ENCODE measurements at places on chromosomes 7 and 10. TPM values are rescaled to one million over a fixed set of nuclear protein-coding genes. Genes with fewer than 3 reads are reported as not detected.
A peak's percentile ranks its signal among the peaks of the same experiment; 100 is the strongest.

DNA sequence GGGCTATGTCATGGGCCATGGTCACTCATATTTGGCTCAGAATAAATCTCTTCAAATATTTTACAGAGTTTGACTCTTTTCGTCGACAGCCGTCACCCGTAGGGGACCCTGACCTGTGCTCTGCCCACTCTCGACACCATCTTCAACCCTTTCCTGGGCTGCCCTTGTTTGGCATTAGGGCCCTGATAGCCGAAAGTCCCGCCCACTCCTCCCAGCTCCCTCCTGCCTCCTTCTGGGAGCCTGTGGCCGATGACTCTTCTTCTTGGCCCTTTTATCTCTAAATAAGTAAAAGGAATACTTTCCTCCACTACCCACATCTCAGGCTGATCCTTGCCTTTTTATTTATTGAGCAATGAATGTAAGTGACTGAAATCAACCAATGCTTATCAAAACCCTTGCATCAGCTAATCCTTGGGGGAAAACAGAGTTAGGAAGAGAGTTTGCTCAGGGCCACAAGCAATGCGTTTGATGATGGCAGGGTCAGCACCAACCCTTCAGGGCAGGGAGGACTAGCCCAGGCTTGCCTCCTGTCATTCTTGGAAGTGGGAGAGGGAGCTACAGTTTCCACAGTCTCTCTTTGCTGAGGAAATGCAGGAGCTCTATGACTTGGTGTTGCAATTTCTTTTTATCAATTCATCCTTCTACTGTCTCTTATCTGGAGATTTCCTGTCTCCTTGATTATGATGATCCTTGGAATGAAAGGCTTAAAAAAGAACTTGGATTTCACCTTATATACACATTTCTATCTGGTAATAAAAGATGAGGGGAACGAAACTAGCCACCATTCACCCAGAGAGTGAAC is 218.2 kb upstream of the PODXL start:
- H3K27me3 ChIP-seq, result no peaks in the 10 kb centered on the region
- no peaks in the 10 kb centered on the region for H3K36me3 ChIP-seq
- no peaks in the 10 kb centered on the region for H3K4me1 ChIP-seq
- no peak for DNase-seq

GRCh38 chr7:157873664-157874063 is 536.9 kb downstream of the DNAJB6 start:
- no peaks in the 10 kb centered on the region for H3K36me3 ChIP-seq
- no peak overlapping the region for H3K27ac ChIP-seq
- H3K4me1 ChIP-seq, result peaks cover 8% of the 10 kb centered on the region
- no peak overlapping the region for H3K4me3 ChIP-seq

DNA sequence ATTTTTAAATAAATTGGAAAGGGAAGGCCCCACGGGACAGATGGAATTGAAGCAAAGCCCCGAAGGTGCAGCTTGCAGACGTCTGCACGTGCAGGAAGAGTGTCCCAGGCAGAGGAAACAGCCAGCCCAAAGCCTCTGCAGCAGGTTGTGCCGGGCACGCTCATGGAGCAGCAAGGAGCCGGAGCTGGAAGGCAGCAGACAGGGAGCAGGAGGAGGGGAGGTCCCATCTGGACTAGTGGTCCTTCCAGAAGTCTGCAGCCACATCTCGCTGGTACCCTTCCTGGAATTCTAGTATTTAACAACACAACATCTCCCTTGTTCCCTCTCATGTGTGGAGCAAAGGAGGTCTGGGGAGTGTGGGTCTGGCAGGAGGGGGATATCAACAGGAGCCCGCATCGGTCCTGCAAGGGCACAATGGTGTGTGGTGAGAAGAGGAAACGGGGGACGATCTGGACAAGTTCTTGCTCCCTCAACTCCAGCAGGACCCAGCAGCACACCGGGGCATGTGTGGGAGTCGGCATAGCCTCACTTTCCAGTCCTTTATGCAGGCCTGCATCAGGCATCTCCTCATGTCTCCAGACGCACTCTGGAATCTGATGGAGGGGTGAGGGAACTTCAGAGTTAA is 169.3 kb downstream of the GRID1 start:
- H3K36me3 ChIP-seq, result no peaks in the 10 kb centered on the region
- H3K4me3 ChIP-seq, result no peak overlapping the region
- no peak overlapping the region for H3K27ac ChIP-seq
- H3K4me1 ChIP-seq, result no peaks in the 10 kb centered on the region

DNA sequence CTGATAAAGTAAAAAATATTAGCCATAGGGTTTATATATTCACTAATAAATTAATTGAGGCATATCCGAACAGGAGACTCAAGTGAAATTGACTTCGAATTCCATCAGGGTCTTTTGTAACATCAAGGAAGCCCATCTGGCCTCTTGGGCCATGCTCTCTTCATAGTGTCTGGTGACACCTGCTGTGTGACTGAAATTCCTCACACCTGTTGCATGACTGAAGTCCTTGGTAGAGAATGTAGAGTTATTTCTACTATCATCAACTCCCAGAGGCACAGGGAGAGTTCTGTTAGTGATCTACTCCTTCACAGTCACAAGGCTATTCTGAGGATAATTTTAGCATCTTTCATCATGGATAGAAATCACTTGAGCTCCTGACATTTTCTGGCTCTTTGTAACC is 138.3 kb upstream of the LSM8 start:
- H3K27ac ChIP-seq, result no peak overlapping the region
- no peak overlapping the region for H3K4me3 ChIP-seq
- no peak for DNase-seq
- H3K36me3 ChIP-seq, result no peaks in the 10 kb centered on the region
- H3K4me1 ChIP-seq, result no peaks in the 10 kb centered on the region

DNA sequence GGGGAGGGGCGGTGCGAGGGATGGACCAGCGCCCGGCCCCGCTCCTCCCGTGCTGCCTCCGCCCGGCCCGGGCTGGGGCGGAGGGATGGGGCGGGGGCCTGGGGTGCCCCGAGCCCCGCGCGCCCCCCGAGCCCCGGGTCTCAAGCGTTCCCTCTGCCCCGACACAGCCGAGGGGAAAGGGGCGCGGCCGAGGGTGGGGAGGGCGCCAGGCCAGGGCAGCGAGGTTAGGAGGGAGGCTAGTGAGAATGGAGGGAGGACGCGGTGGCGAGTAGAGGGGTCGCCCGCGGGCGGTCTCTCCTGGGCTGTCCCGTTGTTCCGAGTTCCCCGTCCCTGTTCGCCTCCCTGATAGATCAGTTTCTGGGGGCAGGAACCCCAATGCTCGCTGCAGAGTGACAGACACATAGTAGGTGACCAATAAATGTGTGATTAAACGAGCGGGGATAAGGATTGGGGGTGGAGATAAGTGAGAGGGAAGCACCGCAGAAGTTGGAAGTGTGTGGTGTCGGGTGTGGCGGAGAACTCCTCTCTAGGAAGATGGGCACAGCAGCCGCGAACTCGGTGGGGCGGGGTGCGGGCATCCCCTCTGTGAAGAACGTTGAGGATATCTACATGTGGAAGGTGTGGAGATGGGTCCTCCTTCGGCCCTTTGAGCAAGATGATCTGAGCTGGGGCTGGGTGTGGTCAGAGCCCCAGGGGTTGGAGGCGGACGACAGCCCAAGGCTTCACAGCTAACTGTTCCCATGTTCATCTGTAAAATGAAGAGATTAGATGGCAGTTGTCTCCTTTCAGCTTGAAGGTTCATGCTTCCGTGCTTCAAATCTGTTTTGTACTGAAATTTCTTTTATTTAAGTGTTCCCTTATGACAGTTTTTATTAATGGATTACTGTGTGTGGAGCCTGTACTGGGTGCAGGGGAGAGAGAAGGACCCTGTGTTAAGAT is 580 bp downstream of the ZNF775 start:
- no peaks in the 10 kb centered on the region for H3K27me3 ChIP-seq
- H3K4me3 ChIP-seq, result peak overlapping the region; percentile 94
- H3K4me1 ChIP-seq, result peaks cover 20% of the 10 kb centered on the region
- H3K36me3 ChIP-seq, result no peaks in the 10 kb centered on the region
- peak overlapping the region; percentile 91 for H3K27ac ChIP-seq

DNA sequence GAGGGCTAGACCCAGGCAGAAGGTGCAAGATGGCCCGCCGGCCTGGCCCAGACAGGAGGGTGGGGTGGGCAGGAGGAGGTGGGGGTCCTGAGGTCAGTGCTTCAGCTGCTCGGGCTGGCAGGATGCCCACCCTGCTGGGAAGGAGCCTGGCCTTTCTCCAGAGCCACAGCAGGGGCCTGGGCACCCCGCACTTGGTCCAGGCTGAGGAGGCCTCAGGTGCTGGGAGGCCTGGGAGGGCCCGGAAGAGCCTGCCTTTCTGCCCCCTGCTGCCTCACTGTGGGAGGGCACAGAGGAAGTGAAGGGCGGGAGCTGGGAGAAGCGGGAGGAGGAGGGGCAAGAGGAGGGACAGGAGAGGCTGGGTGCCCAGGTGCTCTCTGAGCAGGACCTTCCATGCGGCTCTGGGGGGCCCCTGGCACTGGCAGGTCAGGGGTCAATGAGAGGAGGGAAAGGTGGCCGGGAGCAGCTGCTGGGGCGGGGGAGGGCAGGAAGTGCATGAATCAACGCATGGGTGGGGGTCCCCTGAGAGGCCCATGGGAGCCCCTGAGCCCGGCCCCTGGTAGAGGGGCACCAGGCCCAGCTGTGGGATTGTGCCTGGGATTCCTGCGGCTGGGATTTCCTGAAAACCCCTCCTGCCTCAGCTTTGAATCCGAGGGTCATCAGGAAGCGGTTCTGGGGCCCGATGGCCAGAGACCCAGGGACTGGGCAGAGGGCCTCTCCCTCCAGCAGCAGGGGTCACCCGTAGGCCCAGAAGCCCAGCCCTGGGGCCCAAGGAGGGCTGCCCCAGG is 49.9 kb downstream of the PWWP2B start:
- no peak overlapping the region for H3K4me3 ChIP-seq
- H3K4me1 ChIP-seq, result peaks cover 15% of the 10 kb centered on the region
- no peaks in the 10 kb centered on the region for H3K36me3 ChIP-seq
- DNase-seq, result no peak
- peak overlapping the region; percentile 6 for H3K27ac ChIP-seq

- no peaks in the 10 kb centered on the region for H3K36me3 ChIP-seq
- DNase-seq, result no peak
- no peaks in the 10 kb centered on the region for H3K4me1 ChIP-seq
- no peaks in the 10 kb centered on the region for H3K27me3 ChIP-seq
- H3K4me3 ChIP-seq, result no peak overlapping the region
- no peak overlapping the region for H3K27ac ChIP-seq
Observed at GRCh38 chr10:43793704-43794103, 145.0 kb upstream of the ZNF32 start.

- no peak for DNase-seq
- no peaks in the 10 kb centered on the region for H3K4me1 ChIP-seq
- H3K27ac ChIP-seq, result no peak overlapping the region
- no peaks in the 10 kb centered on the region for H3K36me3 ChIP-seq
- no peak overlapping the region for H3K4me3 ChIP-seq
- H3K27me3 ChIP-seq, result no peaks in the 10 kb centered on the region
Observed at GRCh38 chr10:109941236-109941862, 18.0 kb upstream of the XPNPEP1 start.

DNA sequence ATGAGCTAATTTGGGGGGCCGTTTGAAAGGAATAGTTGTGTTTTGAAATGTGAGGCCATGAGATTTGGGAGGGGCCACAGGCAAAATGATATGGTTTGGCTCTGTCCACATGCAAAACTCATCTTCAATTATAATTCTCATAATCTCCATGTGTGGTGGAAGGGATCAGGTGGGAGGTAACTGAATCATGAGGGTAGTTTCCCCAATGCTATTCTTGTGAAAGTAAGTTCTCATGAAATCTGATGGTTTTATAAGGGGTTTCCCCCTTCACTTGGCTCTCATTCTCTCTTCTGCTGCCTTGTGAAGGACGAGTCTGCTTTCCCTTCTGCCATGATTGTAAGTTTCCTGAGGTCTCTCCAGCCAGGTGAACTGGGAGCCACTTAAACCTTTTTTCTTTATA is 490.8 kb upstream of the GRM3 start:
- no peaks in the 10 kb centered on the region for H3K36me3 ChIP-seq
- H3K4me1 ChIP-seq, result no peaks in the 10 kb centered on the region
- DNase-seq, result no peak
- no peak overlapping the region for H3K4me3 ChIP-seq
- no peaks in the 10 kb centered on the region for H3K27me3 ChIP-seq

DNA sequence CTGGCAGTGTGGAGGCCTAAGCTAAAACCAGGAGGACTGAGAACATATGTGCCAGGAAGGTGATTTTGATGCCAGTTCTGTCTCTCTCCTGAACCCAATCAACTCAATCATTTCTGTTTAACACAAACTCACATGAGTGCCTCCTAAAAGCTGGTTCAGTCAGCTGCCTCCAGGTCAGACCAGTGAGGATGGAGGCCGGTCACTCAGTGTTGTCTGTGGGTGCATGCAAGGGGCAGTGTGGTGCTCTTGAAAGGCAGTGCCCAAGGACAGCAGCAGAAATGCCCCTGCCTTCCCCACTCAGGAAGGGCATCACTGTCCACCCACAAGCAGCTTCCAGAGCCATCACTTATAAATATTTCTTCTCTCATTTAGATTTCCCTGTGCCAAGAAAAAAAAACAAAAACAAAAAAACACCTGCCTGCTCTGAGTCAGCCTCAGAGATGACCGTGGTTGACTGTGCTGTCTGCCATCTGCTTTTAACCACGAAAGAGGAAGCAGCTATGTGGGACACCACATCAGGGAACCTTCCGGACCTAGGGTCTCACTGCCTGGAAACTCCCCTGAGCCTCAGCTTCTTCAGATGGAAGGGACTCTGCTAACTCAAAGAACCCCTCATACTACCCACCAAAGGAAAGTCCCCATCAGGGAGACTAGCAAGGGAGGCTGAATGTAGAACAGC is 39.1 kb downstream of the VOPP1 start:
- no peak for DNase-seq
- H3K4me1 ChIP-seq, result peaks cover 59% of the 10 kb centered on the region
- no peak overlapping the region for H3K4me3 ChIP-seq
- H3K27me3 ChIP-seq, result no peaks in the 10 kb centered on the region
- peak overlapping the region; percentile 27 for H3K27ac ChIP-seq

DNA sequence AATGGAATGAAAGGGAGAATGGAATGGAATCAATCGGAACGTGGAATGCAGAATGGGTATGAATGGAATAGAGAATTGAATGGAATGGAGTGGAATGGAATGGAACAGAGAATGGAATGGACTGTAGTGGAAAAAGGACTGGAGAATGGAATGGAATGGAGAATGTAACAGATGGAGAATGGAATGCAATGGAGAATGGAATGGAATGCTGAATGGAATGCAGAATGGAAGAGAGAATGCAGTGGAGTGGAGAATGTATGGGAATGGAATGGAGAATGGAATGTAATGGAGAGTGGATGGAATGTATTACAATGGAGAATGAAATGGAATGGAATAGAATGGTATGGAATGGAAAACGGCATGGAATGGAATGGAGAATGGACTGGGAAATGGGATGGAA is 96.9 kb downstream of the NSUN6 start:
- no peak overlapping the region for H3K27ac ChIP-seq
- H3K27me3 ChIP-seq, result no peaks in the 10 kb centered on the region
- H3K36me3 ChIP-seq, result peaks cover 7% of the 10 kb centered on the region
- H3K4me1 ChIP-seq, result no peaks in the 10 kb centered on the region

ENTPD1 gene
- 27.3 TPM for total RNA-seq

ADRB1 gene
- total RNA-seq, result 10.4 TPM

ANKRD1 gene
- total RNA-seq, result not detected

TLX1 gene
- total RNA-seq, result not detected

AOAH gene
- total RNA-seq, result 6.6 TPM
